ENCODE measurements at places on chromosomes 4 and X.

GRCh38 chr4:121951521-121952110 lies at the start of gene TRPC3:
Gene TRPC3, minus strand, starts transcription at chr4:121952060. Its CDS starts 380 bp downstream, at chr4:121951680.
- no peak for DNase-seq

DNA sequence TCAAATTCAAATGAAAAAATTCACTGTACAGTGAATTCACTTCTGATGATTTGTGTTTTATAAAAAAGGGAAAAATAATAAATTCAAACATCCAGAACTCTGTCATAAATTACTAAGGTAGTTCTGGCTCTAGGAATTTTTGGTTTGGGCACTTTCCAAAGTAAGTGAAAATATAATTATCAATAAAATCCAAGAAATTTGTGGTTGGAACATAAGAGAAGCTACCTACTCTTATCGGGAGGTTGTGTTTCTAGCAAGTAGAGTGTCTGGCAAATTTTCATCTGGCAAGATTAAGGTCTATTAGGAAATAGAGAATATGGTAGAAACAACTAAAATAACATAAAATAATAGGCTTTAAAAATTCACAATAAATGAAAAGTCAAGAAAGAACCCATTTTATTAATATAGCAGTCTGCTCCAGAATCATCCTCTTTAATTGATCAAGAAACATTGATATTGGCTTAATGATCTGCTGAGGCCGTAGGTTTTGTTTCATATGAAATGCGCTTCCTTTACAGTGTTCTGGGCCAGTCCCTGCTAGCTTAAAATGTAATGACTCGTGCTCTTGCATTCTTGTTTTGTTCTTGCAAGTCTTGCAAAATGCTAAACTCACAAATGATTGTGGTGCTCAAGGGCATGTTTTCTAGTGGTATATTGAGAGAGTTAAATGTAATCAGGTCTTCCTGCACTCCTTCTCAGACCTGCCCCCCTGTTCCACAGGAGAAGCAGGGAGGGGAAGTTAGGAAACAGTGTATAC lies 331.4 kb downstream of the RAPGEF2 start:
- no peak for DNase-seq

DNA sequence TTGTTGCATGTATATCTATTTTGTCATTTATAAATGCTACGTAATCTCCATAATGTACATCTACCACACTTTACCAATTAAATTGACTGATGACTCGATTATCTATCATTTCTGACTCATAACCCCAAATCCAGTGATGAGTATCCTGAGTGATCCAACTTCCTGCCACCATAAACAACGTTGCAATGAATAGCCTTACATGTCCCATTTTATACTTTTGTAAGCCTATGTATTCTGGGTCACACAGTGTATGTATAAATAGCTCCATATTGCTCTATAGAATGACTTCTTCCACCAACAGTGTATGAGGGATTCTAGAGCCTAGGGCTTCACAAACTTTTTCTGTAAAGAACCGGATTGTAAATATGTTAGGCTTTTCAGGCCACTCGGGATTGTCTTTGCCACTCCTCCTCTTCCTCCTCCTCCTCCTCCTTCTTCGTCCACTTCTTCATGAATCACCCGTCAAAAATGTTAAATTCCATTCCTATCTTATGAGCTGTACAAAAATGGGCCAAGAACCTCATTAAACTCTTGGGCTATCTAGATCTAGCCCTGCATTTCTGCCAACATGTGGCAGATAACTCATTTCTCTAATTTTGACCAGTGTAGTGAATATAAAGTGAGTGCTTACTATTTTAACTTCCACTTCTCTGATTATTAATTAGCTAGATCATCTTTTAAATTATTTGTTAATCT lies 672.2 kb upstream of the AMOT start:
- no peak for DNase-seq

- DNase-seq = no peak
Measured at GRCh38 chrX:47235691-47236103, 2.9 kb downstream of the USP11 start.

DNA sequence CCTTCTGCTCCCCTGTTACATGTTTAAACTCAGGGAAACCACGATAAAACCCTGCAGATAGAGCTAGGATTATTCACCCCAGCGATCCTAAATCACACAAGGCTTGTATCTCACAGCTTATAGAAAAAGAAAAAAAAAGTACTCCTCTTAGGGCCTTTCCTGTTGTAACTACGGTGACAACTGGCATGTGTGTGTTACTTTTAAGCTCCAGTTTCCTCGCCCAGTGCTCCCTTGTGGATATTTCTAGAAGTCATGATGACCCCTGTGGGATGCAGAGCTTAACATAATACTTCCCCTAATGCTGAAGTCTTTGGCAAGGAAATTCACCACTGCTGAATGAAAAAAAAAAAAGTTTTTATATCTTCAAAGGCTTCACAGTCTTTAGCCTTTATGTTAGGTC lies 114.7 kb downstream of the NWD2 start:
- no peak for DNase-seq

- no peak for DNase-seq
Measured at GRCh38 chr4:185437809-185438208, 12.0 kb upstream of the UFSP2 start.

All from amygdala (tissue), 56 donors.